ENCODE measurements at places on chromosomes 12 and 14. TPM values are rescaled to one million over a fixed set of nuclear protein-coding genes. Genes with fewer than 3 reads are reported as not detected.
A peak's percentile ranks its signal among the peaks of the same experiment; 100 is the strongest.

The SLCO1B1 gene
- total RNA-seq, result not detected

The PLA2G1B gene
- not detected for total RNA-seq

The NRIP2 gene
- total RNA-seq, result not detected

The CCDC85C gene
- total RNA-seq, result 46.6 TPM

The CLEC4C gene
- total RNA-seq, result not detected

The CYP27B1 gene
- total RNA-seq, result 2.3 TPM

The MAP4K5 gene
- total RNA-seq, result 57.1 TPM

The RD3L gene
- not detected for total RNA-seq

The AACS gene
- total RNA-seq, result 59.8 TPM

GRCh38 chr12:54418441-54419087 lies 502 bp downstream of the ITGA5 start:
- no peak for DNase-seq

DNA sequence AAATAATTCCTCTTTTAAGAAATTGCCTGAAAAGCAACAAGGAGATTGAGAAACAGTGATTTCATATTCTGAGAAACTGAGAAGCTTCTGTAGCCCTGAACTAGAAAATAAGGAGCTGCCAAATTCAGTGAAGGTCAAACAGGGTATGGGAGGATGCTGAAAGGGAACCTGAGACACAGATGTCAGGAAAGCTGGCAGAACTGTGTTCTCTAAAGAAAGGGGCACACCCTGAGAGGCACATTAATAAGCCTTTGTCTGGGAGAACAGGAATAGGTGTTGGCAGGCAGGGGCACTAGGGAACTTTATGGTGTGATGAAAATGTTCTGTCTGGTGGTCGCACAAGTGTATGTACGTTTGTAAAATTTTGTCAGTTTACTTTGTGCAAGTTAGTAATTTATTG lies 29.6 kb downstream of the VRK1 start:
- no peak for DNase-seq

DNA sequence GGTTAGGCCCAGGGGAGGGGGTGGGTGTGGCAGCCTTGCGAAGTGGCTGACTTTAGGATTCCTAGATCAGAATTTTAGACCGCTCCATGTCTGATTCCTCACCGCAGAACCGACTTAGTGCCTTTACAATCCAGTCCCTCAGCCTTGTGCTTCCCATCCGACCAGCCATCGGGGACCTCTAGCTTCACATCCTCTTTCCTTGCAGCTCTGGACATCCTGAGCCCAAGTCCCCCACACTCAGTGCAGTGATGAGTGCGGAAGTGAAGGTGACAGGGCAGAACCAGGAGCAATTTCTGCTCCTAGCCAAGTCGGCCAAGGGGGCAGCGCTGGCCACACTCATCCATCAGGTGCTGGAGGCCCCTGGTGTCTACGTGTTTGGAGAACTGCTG lies 557 bp downstream of the COPS7A start:
- no peak for DNase-seq

DNA sequence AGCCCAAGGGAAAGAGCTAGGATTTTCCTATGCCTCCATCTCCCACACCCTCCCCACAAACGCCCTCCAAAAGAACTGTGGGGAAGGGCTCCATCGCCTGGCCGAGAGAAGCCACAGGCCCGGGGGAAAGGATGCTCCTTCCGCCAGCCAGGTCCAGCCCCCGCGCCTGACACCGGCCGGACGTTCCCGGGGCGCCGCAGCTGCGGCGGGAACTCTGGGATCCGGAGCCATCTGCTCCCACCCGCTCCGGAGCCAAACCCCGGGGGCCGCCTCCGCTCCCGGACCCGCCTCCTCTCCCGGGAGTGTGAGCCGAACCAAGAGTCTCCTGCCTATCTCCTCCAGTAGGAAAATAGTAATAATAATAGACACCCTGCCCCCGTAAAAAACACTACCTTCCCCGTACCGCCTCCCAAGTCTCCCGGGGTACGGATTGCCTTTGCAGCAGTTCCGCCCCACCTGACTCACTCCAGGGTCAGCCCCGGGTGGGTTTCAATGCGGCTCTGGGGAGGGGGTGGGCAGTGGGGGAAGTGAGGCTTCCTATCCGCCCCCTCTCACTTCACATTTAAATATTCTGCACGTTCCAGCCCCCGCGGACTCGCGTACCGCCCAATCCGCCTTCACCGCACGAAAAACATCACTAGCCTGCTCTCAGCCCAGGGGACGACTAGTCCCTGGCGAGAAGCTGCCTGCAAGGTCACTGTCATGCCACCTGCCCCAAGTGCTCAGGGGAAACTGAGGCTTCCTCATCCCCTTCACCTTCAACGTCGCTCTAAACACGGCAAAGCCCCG lies 2.4 kb downstream of the AGAP2 start:
- peak; percentile 92 for DNase-seq

- DNase-seq, result no peak
Measured at GRCh38 chr12:116545144-116545543, 14.0 kb upstream of the MAP1LC3B2 start.

GRCh38 chr12:240566-240965 lies 22.1 kb downstream of the SLC6A13 start:
- DNase-seq, result peak; percentile 22

- peak; percentile 74 for DNase-seq
Measured at GRCh38 chr12:116559162-116559935, at the start of gene MAP1LC3B2. TSS of gene MAP1LC3B2 (plus strand) at chr12:116559381. CDS start at chr12:116575943, 16,562 bp downstream.

- no peak for DNase-seq
Measured at GRCh38 chr14:38469156-38469555, 213.3 kb upstream of the CLEC14A start.

DNA sequence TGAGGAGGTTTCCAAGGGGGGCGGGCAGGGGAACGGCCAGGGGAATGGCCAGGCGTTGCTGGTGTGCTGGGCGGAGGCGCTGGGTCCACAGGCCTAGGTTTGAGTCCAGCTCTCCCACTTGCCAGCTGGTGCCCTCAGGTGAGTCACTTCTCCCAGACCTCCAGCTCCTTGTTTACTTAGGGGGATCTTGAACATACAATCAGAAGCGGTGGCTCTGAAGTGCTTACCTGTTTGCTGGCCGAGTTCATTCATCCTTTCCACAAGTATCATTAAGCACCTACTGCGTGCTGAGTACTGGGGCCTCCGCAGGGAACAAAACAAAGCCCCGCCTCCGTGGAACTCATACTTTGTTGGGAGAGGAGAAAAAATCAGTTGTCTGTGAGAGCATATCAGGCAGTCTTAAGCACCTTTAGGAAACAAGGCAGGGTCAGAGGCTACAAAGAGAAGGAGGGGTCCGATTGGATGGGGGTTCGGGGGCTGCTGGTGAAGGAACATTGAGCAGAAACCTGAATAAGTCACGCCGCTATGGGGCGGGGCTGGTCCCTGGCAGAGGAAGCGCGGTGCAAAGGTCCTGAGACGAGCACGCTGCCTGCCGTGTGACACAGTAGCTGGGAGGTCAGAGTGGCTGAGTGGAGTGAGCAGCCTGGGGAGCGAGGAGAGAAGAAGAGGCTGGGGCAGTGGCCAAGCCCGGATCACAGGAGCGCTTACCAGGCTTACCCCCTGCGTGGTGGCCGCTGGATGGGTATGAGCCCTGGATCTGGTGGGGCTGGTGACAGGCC lies 15.1 kb downstream of the MVK start:
- DNase-seq, result no peak

GRCh38 chr12:131114942-131115584 lies 161.4 kb downstream of the ADGRD1 start:
- DNase-seq, result no peak

GRCh38 chr12:89969093-89969492 lies 260.5 kb upstream of the ATP2B1 start:
- no peak for DNase-seq

DNA sequence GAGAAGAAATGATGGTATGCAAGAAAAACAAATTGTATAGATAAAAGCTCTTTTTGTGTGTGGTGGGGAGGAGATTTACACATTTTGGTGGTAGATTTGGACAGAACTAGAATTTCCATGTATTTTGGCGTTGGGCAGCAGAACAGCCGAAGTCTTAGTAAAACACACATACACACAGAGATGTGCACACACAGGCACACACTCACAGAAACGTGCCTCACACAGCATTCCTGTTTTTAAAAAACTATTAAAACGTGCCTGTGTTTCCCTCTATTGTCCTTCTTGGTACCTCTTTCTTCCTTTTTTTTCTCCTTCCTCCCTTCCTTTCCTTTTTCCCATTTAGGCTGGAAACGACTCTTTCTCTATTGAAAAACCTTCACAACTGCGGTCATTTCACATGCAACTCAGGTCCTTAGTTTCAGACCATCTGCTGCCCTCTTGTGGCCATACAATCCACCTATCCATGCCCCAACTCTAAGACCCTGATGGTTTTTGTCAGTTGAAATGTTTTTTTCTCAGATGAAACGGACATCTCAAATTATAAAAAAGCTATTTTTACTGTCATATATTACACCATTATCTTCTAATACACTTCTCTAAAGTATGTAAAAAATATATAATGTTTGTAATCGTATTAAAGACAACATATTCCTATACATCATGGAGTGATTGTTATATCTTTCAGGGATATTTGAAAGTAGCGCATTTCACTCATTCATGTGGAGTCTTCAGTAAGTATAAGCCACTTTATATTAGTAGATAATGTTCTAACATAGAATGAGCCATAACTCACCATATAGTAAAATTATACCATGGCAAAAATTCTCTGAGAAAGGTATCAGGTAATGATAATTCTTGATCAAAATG lies 386.7 kb upstream of the NOVA1 start:
- DNase-seq, result peak; percentile 85

DNA sequence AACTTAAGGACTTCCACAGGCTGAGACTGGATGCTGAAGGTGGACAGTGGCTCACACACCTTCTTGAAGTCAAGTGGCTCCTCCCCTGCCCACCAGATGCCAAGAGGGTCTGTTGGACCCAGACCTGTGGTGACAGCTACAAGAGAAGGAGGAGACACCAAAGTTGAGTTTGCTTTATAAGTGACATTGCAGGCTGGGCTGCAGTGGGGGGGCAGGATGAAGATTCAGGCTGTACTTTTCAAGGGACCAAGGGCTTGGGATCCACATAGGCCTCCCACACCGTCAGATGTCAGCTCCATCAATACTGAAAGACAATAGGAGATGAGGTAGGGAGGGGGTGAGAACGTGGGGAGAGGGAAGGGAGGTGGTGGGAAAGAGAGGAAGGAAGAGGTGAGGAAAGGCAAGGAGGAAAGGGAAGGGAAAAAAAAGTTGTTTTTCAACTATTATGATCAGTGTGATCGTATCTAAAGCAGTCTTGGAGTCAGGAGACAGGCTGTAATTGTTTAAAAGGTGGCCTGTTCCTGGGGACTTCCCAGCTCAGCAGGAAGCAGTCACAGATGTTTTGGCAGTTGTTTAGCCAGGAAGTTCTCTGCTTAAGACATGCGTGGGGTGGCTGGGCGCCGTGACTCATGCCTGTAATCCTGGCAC lies 84.1 kb upstream of the RESF1 start:
- DNase-seq, result peak; percentile 81

Measured in endodermal cell (in vitro differentiated cells).